ENCODE measurements at places on chromosomes 1 and 21.

GRCh38 chr1:214216779-214217178, 64.2 kb upstream of the SMYD2 start:
- DNase-seq, result no peak

DNA sequence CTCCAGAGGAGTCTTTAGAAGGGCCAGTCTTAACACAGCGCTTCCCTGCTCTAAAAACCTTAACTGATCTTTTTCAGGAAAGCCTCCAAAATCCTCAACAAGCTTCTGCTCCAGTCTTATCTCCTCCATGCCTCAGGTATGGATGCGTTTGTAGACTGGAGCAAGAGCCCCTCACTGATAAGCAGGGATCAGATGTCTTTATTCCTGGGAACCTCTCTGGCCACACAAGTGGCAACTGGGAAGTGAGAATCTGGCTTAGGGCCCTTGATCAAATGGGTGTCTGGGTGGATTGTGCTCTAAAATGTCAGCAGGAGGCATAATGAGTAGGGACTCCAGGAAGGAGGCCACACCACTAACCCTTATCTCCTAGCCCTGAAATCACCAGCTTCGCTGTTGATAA, 1.4 kb downstream of the ZBTB8A start:
- no peak for DNase-seq

DNA sequence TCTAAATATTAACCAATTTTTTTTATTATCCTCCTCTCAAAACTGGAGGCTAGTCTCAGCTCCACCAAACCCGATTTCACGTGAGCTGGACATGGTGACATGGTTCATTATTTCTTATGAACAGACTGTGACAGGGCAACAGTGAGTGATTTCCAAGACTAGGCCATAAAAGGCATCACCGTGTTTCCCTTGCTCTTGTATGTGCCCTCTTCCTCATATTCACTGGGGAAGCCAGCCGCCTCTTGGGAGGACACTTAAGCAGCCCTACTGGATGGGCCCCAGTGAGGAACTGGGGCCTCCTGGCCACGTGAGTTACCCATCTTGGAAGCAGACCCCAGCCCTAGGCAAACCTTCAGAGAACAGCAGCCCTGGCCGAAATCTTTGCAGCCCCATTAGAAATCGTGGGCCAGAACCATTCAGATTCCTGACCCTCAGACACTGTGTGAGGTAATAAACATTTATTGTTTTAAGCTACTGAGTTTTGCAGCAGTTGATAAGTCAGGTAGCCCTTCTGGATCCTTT, 105.0 kb downstream of the GALNT2 start:
- peak; percentile 60 for DNase-seq

DNA sequence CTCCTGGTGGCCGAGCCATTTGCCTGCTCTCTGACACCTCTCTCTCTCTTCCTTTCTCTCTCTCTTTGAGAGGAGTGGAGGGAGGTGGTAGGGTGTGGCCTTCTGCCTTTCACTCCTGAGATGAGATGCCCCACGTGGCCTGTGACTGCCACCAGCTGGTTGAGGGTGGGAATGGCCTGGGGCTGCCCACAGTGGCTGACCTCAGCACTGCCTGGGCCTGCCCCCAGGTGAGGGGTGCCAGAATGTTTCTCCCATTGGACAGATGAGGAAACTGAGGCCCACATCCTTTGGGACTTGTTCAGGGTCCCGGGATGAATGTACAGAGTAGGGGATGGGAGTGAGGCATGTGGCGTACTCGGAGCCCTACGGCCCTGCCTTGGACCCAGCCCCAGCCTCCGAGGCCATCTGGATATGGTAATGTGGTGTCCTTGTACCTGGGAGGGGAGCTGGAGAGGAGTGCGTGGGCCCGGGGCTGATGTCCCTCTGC, 12.7 kb upstream of the C1orf167 start:
- DNase-seq, result no peak

- no peak for DNase-seq
These were observed 33.3 kb upstream of the CSF1 start for GRCh38 chr1:109877317-109877771.

- peak; percentile 77 for DNase-seq
These were observed 756 bp downstream of the PHGDH start for GRCh38 chr1:119712342-119713038.

- no peak for DNase-seq
These were observed 62.3 kb downstream of the ST6GALNAC3 start for GRCh38 chr1:76136894-76137293.

- peak; percentile 95 for DNase-seq
These were observed at the start of gene RAB7B for GRCh38 chr1:206002871-206003801. Gene RAB7B (minus strand): TSS chr1:206003395. CDS start chr1:205994135, 9,260 bp downstream.

DNA sequence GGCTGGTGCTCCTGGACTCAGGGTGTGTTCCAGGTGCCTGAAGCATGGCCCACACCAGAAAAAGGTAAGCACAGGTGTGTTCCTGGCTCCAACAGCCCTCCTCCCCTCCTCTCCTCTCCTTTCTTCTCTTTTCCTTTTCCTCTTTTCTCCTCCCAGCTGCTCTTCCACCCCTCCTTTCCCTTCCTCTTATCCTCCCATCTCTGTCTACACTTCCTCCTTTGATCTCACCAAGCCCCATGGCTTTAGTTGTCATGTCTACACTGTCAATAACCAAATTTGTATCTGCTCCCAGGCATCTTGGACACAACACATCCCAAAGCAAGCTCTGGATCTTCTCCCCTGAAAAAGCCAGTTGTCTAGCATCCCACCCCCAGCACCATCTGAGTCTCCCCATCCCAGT, 56.7 kb upstream of the LAPTM5 start:
- DNase-seq, result no peak

- DNase-seq, result no peak
These were observed 77.6 kb upstream of the CHRM3 start for GRCh38 chr1:239308701-239309333.

DNA sequence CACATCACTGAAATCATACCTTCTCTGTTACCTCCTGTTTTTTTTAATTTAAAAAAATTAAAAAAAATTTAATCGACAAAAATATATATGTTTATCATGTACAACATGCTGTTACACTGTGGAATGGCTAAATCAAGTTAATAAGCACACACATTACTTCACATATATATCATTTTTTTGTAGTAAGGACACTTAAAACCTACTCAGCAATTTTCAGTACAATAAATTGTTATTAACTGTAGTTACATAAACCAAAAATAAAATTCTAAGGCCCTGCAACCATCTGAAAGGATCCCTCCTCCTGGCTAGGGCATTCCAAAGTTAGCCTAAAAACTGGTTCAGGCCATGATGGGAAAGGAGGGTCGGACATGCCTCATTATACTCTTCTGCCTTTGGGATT, 23.6 kb upstream of the COQ8A start:
- DNase-seq, result no peak

- no peak for DNase-seq
These were observed 80.0 kb downstream of the CAMK2N1 start for GRCh38 chr1:20405893-20406604.

GRCh38 chr1:70993798-70994197, 53.8 kb downstream of the PTGER3 start:
- no peak for DNase-seq

DNA sequence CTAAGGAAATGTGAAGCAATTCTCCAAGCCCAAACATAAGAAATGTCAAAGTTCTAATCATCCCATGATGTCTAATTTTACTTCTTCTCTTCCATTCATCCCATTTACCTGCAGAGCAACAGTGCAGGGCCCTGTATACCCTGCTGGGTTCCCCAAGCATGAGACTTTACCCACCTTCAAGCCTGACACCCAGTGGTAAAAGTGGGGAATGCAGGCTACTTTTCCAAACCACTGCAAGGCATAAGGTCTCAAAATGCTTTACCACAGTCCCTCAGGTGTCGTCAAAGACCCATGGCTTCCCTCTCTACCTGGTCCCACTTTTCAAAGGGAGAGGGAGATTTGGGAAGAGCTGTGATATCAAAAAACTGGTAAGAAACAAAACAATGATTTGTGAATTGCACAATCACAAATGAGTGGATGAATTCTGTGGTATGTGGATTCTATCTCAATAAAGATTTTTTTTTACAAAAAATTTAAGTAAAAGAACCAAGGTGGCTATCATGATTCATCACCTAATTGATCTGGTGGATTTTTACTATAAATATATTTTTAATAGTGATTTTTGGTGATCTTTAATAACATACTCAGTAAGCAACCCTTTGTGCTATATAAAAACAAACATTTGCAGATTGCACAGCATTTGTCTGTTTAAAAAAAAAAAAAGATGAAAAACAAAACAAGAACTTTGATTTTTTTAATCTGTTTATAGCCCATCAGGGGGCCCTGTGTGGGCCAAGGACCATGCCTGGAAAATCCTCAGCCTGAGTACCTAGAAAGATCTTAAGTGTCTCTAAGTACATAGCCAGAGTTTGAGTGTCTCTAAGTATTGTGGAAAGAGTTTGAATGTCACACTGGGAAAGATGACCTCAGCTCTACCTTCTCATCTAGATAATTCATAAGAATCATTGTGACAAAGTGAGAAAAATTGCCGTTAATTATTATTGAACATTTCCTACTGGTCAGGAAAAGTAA, 73.1 kb upstream of the GJB5 start:
- DNase-seq, result no peak

DNA sequence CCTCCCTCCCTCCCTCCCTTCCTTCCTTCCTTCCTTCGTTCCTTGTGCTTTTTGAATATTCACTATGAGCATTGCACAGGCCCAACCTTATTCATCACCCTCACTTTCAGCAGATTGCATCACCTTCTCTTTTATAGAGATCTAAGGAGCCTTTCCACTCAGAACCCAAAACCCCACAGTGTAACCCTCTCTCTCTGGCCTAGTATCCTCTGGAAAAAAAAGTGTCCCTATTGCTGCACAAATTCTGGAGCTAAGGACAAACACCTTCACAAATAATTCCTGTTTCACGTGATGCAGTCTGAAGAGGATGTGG, 25.6 kb downstream of the OR10J5 start:
- no peak for DNase-seq

DNA sequence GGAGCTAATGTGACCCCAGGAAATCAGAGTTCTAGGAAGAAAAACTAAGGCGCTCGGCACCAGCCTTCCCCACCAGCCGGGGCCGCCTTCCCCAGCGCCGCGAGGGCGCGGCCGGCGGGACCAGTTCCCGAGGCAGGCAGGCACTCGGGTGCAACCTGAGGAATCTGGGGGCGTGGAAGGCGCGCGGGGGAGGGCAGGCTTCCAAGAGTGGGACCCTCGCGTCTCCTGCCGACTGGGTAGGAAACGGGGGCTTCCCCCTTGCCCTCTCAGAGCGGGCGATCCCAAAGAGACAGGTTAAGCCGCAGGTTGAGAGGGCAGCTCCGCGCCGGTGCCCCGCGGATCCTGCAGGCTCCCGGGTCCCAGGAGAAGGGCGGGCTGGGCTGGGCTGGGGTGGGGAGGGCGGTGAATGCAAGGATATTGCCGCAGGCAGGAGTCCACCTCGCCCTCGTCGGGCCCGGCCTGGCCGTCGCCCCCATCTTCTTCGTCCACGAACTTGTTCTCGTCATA, 431 bp downstream of the ARPC5 start:
- no peak for DNase-seq

- DNase-seq, result no peak
These were observed 11.4 kb downstream of the MAST2 start for GRCh38 chr1:45814776-45815175.

- no peak for DNase-seq
These were observed 392.0 kb downstream of the PLPP3 start for GRCh38 chr1:56187405-56187804.

DNA sequence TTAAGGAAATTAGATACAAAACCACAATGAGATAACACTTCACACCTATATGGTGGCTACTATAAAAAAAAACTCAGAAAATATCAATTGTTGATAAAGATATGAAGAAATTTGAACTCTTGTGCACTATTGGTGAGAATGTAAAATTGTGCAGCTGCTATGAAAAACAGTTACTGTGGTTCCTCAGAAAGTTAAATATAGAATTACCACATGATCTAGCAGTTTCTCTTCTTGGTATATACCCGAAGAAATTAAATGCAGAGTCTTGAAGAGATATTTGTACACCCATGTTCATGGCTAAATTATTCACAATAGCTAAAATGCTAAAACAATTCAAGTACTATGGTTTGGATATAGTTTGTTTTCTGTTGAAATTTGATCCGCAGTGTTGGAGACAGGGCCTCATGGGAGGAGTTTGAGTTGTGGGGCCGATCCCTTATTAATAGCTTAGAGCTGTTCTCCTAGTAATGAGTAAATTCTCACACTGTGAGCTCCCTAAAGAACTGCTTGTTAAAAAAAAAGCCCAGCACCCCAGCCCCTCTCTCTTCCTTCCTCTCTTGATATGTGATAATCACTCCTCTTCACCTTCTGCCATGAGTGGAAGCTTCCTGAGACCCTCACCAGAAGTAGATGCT, 1412.1 kb downstream of the PLA2G4A start:
- DNase-seq, result no peak

DNA sequence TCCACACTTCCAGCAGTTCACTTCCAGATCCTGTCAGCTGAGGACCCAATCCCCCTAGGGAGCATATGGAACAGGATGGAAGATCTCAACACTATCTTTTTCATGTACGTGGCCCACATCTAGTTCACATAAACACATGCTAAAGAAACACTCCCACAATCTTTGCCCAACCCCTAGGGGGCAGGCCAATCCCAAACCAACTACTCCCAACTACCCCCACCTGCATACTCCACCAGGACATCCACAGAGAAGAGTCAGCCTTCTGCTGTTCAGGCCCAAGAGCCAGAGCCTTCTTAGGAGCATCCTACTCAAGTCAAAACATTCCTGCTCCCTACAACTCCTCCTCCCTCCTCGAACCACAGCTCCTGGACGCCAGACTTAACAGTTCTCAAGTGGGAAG, 5.6 kb upstream of the SLC5A9 start:
- DNase-seq, result no peak

GRCh38 chr1:153760440-153760839, 14.8 kb upstream of the SLC27A3 start:
- DNase-seq, result no peak

DNA sequence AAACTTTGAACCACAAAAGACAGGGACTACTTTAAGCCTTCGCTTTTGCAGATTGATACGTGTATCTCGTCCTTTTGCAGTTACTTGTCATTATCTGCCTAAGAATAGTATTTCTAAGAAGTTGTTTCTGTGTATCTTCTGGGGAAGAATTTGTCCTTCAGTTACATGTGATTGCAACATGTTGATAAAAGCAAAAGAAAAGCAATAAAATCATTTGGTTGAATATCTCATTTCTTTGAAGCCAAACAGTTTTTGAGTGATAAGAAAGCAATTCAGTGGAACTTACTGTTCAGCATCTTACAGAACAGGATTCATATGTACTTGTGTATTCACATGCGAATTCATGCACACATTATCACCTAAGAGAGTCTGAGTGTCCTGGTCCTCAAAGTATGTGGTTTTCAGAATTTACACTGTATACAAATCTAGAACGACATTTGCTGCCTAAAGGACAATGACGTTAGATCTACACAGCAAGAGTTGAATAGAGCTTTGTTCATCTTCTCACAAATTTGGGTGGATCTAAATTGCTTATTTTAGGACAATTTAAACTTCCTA, 66.7 kb upstream of the MRPS6 start:
- no peak for DNase-seq

DNA sequence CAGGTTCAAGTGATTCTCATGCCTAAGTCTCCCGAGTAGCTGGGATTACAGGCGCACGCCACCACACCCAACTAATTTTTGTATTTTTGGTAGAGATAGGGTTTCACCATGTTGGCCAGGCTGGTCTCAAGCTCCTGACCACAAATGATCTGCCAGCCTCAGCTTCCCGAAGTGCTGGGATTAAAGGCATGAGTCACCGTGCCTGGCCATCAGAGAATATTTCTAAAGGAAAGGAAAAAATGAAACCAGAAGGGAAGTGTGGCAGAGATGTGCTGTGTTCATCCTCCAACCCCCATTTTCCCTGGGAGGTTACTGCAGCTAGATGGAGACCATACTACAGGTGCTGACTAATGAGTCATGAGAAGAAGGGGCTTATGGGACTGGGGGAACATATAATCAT, 964.1 kb downstream of the TTLL7 start:
- DNase-seq, result no peak

- no peak for DNase-seq
These were observed 29.6 kb downstream of the CXADR start for GRCh38 chr21:17542371-17543011.

Measured in vagina (tissue), 2 donors.